PC-9 (cell line): ENCODE measurements at places on chromosomes 2 and 18. TPM values are rescaled to one million over a fixed set of nuclear protein-coding genes. Genes with fewer than 3 reads are reported as not detected.

DNA sequence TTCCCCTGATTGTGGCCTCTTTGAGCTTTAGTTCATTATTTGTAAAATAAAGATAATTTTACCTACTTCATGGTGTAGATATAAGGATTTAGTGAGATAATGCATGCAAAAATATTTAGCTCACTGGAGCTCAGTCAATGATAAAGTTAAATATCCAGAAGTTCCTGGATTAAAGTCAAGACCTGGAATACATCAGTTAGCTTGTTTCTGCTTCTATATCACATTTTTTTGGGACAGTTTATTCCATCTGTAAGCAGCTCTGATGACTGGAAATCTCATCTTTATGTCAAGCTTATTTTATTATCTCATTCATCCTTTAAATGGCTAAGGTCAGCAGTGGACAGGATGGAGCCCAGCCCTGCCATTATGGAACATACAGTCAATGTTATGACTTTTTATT is 152.0 kb downstream of the EVA1A start:
- no peaks in the 10 kb centered on the region for H3K27me3 ChIP-seq
- DNase-seq, result no peak
- H3K36me3 ChIP-seq, result no peaks in the 10 kb centered on the region
- no peak overlapping the region for H3K27ac ChIP-seq
- no peak overlapping the region for H3K4me3 ChIP-seq
- H3K4me1 ChIP-seq, result no peaks in the 10 kb centered on the region

The VIL1 gene
- not detected in 2 replicates for total RNA-seq

The LCT gene
- total RNA-seq, result not detected in 2 replicates

- no peaks in the 10 kb centered on the region for H3K27me3 ChIP-seq
- no peak overlapping the region for H3K27ac ChIP-seq
- no peak overlapping the region for H3K4me3 ChIP-seq
- no peaks in the 10 kb centered on the region for H3K36me3 ChIP-seq
Observed at GRCh38 chr2:12334412-12334966, 382.2 kb upstream of the TRIB2 start.

DNA sequence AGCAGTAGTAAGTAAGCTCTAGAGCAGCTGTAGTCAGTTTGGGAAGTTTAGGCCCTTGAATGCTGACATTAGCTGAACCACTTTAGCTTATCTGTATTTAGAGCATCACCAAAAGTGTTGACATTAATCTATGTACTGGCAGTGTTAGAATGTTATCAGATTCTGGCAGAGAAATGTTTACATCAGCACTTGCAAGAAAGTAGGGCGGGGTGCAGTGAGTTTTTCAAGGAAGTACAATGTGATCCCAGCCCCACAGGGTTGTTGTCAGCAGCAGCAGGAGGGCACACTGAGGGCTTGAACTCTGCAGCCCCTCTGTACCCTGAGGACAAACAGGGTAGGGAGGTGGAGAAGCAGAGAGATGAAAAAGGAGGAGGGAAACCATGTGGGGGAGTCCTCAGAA is 35.5 kb upstream of the RMP24 start:
- no peaks in the 10 kb centered on the region for H3K36me3 ChIP-seq
- H3K27ac ChIP-seq, result no peak overlapping the region
- no peak for DNase-seq
- peaks cover 12% of the 10 kb centered on the region for H3K4me1 ChIP-seq
- no peak overlapping the region for H3K4me3 ChIP-seq

The IL36RN gene
- total RNA-seq, result 1.0 and 1.7 TPM in 2 replicates

The ANKRD30B gene
- not detected in 2 replicates for total RNA-seq

- no peak for DNase-seq
- H3K4me1 ChIP-seq, result peaks cover 6% of the 10 kb centered on the region
- H3K4me3 ChIP-seq, result no peak overlapping the region
- H3K36me3 ChIP-seq, result no peaks in the 10 kb centered on the region
Observed at GRCh38 chr2:54109848-54110247, 5.6 kb upstream of the ACYP2 start.

The MLPH gene
- 237 and 283 TPM in 2 replicates for total RNA-seq

- H3K27ac ChIP-seq, result no peak overlapping the region
- DNase-seq, result no peak
- no peaks in the 10 kb centered on the region for H3K4me1 ChIP-seq
- H3K27me3 ChIP-seq, result peaks cover 21% of the 10 kb centered on the region
- H3K36me3 ChIP-seq, result no peaks in the 10 kb centered on the region
- no peak overlapping the region for H3K4me3 ChIP-seq
Observed at GRCh38 chr2:104762031-104762430, 91.9 kb upstream of the POU3F3 start.
